ENCODE measurements at places on chromosomes 5 and 9.

DNA sequence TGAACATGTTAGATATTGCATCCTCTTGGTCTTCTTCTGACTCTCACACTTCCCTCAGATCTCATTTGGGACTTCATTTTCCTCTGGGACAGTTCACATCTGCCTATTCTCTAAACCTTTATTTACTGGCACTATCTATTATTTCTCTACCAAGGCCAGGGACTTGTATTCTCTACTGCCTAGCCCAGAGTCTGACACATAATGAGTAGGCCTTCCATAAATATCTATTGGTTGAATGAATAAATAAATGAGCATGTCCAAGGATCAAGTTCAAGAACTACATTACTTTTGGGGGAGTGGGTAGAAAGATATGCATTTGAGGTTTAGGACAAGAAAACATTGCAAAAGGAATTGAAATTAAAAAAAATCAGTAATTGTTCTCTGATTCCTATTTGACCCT lies 250.3 kb downstream of the TRIM32 start:
- no peak for DNase-seq

DNA sequence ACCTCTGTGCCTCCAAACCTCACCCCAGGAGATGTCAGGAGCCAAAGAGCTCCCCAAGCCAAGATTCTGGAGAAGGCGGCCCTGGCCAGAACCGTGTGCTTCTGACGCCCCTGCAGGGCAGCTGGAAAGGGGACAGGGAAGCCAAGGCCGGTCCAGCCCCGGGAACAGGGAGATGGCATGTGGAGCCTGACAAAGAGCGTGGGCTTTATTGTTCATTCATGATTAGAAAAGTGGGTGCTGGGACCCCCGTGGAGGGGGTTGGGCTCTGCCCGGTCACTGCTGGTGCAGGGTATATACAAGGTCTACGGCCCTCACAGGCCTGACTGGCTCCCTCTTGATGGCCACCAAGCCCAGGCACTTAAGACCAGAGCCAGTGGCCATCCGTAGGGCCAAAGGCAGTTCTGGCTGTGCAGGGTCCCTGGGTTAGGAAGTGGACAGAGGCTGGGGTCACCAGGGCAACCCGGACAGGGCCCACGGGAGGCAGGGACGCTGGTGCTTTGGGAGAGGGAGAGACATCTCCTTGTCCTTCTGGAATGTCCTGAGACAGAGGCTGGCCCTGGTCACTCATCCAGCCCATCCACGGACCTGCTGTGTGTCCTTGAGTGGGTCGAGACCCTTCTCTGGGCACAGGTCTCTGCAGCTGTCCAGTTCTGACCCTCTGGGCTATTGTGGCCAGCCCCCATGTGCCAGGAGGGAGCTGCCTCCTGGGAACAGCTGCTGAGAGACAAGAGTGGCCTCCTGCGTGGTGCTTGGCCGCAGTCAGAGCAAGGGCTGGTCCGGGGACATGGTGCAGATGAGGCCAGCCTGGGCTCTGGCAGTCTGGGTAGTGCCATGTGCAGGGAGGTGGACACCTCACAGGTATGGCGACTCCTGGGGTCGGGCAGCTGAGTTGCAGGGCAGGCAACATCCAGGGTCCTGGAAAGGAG lies 12.5 kb downstream of the NINJ1 start:
- DNase-seq, result no peak

DNA sequence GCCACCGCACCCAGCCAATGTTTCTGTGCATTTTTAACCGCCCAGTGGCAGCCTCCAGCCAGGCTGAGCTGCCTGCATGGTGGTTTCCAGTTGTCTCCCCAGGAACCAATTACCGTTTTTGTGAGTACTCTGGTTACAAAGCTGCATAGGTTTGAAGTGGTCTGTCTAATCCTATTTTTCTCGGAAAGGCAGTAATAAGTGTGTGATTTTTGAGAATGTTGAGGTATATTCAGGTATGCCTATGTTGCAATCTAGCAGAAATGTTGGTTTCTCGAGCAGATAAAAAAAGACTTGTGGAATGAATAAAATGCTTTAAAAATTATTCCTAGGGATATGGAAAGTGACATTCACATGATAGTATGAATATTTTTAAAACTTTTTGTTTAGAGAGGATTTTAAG lies 41.5 kb upstream of the ANKH start:
- DNase-seq, result no peak

DNA sequence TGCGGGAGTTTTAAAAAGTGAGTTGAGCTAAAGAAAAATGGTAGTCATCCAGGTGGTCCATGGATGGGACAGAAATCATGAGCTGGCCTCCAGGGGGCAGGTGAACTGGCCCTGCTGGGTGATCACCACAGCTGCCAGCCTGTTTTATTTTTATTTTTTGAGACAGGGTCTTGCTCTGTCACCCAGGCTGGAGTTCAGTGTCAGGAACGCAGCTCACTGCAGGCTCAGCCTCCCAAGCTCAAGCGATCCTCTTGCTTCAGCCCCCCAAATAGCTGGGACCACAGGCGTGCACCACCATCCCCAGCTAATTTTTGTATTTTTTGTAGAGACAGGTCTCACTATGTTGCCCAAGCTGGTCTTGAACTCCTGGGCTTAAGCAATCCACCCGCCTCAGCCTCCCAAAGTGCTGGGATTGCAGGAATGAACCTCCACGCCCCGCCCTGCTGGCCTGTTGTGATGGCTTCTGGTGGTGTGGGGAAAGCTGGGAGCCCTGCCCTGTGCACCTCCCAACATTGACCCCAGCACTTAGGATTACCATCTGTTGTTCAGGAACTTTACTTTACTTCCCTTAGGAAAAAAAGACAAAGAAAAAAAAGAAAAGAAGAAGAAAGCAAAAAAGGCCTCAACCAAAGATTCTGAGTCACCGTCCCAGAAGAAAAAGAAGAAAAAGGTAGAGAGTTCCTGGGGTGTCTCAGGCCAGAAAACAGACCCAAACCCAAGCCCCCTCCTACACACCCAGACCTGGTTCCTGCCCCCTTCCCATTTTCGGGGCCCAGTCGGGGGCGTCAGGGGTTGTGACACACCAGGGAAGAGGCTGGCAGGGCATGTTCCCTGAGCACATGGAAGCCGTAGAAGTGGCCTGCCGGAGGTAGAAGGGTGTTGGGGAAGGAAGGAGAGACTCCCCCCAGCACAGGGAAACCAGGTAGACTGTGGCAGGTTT lies 14.7 kb downstream of the CD74 start:
- no peak for DNase-seq

- no peak for DNase-seq
Observed at GRCh38 chr5:37838152-37838932, 1.5 kb downstream of the GDNF start.

DNA sequence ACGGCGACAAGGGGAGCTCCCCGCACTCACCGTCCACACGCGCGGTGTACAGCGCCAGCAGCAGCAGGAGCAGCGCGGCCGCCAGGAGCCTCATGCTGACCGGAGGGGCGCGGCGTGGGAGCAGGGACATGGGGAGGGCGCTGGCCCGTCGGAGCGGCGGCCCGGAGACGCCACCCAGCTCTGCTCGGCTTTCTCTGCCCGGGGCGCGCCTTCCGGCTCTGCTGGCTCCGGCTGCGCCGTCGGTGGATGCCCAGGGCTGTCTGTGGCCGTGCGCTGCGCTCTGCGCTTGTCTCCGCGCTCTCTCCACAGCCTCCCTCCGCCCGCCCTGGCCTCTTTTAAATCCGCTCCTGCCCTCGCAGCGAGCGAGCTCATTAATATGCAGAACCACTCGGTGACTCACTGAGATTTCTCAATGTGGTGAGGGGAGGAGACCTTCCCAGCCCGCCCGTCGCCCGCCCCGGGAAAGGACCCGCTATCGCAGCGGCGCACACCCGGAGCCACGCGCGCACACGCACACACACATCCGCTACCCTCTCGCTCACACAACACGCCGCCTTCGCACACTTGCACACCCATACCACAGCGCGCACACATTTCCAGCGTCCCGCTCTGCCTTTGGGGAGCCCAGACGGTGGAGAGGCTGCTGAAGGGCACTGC lies at the start of gene CXCL14:
Gene CXCL14, minus strand, starts transcription at position 307 of the 657 bp plus-strand sequence. Its CDS starts 213 bp downstream, at position 94.
- DNase-seq, result peak; percentile 30

- no peak for DNase-seq
Observed at GRCh38 chr9:77276799-77277198, 99.5 kb downstream of the VPS13A start.

DNA sequence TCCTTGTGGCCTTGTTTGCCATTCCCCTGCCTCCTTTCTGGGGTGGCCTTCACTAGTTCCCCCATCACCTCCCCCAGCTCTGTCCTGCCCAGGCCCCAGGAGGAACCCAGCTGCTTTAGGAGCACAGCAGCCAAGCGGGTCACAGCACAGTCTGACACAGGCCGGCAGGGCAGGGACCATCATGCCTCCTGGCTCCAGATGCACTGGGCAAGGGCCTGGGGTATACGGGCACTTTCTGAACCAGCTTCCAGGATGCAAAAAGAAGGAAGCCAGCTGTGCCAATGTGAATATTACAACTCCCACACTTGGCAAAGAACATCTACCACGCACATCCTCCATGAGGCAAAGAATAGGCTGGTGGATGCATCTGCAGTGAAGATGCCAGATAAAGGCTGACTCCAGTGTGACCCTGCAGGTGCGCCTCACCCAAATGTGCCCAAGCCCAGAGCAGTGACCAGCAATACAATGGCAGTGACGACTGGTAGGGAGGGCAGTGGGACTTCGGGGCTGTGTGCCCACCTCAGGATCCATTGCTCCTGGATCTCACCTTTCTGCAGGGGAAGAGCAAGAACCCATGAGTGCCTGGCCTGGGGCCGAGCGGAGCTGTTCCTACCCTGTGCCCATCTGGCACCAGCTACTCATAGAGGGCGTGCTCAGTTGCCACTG lies 6.3 kb upstream of the IL3 start:
- no peak for DNase-seq

- no peak for DNase-seq
Observed at GRCh38 chr9:96333958-96334357, 32.0 kb upstream of the HSD17B3 start.

GRCh38 chr9:71681104-71681707 lies 87.1 kb downstream of the CEMIP2 start:
- no peak for DNase-seq

DNA sequence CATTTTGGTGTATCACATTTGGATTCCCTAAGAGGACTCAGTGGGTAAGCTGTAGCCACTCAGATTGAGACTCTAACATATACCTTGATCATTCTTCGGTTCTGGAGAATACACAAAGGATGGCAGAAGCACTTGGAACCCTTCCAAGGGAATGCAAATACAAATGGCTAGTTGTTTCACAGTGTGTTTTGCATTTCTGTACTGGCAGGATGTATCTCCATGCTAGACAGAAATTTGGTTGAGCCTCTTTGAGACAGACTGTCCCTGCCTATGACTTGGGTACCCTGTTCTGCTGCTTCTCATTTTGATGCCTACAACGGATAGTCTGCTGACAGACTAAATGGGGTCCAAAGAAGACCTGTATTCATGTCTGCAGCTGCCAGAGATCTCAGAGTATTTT lies 273.5 kb downstream of the TMEM38B start:
- no peak for DNase-seq

- DNase-seq, result no peak
Observed at GRCh38 chr5:90128551-90128950, 281.0 kb downstream of the CETN3 start.

DNA sequence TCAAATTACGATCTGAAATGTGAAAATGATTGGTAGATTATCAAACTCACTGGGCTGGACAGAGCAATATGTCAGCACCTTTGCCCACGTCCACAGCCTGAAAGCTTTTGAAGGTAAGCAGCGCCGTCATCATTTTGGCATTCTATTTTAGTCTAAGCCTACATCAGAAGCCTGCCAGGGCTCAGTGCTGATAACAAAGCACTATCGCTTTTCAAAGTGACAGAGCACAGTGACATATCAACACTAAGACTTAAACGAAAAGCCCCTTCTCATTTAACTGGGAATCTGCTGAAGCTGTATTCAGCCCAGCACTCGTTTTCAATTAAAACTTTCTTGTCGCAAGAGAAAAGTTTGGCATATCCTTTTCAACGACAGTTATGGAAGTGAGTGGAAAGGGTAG lies 1076.3 kb downstream of the PTPRD start:
- no peak for DNase-seq

GRCh38 chr9:134066526-134066912 lies 1.3 kb downstream of the BRD3 start:
- DNase-seq, result no peak

GRCh38 chr9:135835131-135835530 lies 72.2 kb downstream of the CAMSAP1 start:
- no peak for DNase-seq

DNA sequence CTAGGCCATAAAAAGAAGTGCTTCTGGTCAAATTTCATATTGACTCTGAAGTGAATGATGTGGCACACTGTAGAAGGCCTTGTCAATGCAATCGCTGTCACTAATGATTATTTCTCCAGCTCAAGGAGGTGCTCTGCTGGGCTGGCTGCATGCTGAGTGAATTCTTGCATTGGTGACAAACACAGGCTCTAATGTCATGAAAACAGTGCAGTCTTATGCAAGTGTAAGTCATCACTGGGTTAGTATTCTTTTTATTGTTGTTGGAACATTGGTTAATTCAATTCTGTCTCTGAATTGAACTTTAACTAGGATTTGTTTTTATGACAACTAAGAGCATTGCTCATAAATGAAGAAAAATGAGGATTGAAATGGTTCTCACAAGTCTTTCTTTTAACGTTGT lies 57.3 kb upstream of the CD180 start:
- no peak for DNase-seq

DNA sequence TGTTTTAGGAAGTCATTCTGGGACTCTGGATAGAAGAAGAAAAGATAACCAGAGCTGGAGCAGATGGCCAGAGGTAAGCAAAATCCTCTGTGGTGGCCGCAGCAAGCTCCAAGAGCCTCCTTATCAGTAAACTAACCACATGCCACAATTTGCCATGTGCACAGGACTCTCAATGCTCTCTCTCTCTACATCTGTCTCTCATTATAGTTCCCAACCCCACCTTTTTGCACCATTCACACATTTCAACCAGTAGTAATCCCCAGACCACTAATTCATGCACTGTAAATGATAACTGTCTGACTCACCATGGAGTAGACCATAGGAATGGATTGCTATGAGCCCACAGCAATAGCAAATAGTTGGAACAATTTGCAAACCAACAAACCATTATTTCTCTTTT lies 526.1 kb downstream of the TLR4 start:
- DNase-seq, result peak; percentile 9

GRCh38 chr5:3225201-3225960 lies 370.3 kb upstream of the IRX1 start:
- DNase-seq, result no peak

DNA sequence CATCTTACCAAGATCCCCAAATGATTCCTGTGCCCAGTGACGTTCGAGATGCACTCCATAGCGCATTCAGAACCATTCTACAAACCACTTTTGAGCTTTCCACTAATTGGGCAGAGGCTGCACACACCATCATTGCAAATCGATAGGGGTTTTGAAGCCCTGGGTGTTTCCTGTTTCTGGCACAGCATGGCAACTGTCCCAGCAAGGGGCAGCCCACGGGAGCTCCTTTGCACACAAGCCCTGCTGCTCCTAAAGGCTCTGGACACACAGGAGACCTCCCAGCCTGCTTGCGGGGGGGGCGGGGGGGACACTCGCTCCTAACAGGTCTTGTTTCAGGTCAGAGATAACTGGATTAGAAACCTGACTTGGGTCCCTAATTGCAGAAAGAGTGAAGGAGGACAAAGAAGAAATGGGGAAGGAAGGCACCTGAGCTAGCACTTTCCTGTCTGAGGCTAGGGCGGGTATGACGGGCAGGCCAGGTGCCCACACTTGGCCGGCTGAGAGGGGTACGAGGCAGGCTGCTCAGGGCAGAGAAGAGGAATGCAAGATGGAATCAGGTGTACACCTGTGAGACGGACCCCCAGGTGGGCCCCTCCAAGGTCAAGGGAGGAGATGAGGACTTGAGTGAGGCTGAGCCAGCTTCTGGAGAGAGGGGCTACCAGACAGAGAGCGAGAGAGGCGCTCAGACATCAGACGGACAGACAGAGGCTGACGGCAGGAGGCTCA lies 820 bp downstream of the FBP1 start:
- no peak for DNase-seq

All from HTR-8/SVneo (cell line).